ENCODE measurements at places on chromosomes 13 and 19.
A peak's percentile ranks its signal among the peaks of the same experiment; 100 is the strongest.

DNA sequence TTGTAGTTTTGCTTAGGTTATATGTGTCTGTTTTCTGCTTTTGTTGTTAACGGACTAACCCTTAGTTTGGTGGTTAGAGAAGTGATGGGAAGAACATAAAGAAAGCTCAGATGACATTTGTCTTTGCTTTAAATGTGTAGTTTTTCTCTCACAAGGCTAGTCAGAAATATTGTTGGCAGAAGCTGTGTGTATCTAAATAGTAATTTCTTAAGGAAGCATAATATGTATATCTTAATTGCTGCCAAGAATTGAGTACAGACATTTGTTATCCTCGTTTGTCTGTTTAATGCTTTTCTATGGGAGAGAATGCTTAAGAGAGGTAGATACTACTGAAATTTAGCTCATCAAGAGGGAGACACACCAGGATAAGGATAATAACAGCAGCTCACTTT, 2.7 kb downstream of the RGCC start:
- no peak for DNase-seq

GRCh38 chr19:54017261-54017660, 25.8 kb downstream of the CACNG6 start:
- DNase-seq = no peak

GRCh38 chr13:23752111-23753001, 136.8 kb downstream of the MIPEP start:
- DNase-seq = peak; percentile 21

GRCh38 chr19:9586764-9587163, 2.5 kb upstream of the ZNF121 start:
- peak; percentile 41 for DNase-seq

GRCh38 chr13:48112896-48113755, 18.2 kb upstream of the MED4 start:
- DNase-seq = no peak
